ENCODE measurements at places on chromosomes 11 and 22.

- no peak for DNase-seq
Observed at GRCh38 chr11:61805146-61805545, 11.7 kb downstream of the FADS1 start.

DNA sequence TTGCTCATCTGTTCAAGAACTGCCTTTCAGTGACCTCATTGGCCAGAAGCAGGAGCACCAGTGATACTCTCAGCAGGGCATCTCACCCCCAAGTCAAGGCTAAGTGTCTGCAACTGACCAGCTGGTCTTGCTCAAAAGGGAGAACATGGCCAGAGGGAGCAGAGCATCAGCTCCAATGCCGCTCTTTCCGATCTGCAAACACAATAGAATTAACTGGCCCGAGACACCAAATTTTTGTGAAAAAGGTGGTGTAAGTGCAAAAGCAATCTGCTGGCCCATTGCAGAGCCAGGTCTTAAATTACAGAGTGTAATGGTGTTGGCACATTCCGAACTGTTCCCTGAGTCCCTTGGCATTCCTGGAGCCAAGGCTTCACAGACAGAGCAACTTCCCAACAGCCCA lies 97.0 kb downstream of the PKNOX2 start:
- no peak for DNase-seq

- no peak for DNase-seq
Observed at GRCh38 chr11:67311051-67311555, 7.8 kb downstream of the SSH3 start.

DNA sequence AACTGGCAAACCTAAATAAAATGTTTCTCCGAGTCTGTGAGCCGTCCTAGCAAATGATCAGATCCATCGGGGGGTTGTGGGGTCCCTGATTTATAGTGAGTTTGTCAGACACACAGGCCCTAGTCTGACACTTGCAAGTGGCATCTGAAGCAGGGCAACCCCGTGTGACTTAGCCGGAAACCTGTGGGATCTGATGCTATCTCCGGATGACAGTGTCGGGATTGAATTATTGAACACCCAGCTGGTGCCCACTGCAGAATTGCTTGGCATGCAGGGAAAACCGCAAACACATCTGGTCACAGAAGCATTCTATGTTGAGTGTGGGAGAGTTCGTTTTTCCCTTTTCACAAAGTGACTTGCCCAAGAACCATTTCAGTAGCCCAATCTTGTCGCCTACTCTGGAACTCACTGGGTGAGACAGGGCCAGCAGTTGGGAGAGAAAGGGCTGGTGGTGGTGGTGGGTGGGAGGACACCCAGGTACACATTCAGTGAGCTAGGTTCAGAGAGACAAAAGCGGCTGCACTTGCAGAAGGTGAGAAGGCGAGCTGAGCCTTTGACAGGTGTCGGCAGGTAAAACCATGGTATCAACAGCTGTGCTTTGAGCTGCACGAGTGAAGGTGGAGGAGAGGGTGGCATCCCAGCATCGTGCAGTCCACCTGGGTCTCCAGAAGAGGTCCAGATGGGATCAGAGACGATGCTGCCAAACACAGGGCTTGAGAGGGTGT lies 33.7 kb upstream of the B3GAT1 start:
- DNase-seq, result no peak

DNA sequence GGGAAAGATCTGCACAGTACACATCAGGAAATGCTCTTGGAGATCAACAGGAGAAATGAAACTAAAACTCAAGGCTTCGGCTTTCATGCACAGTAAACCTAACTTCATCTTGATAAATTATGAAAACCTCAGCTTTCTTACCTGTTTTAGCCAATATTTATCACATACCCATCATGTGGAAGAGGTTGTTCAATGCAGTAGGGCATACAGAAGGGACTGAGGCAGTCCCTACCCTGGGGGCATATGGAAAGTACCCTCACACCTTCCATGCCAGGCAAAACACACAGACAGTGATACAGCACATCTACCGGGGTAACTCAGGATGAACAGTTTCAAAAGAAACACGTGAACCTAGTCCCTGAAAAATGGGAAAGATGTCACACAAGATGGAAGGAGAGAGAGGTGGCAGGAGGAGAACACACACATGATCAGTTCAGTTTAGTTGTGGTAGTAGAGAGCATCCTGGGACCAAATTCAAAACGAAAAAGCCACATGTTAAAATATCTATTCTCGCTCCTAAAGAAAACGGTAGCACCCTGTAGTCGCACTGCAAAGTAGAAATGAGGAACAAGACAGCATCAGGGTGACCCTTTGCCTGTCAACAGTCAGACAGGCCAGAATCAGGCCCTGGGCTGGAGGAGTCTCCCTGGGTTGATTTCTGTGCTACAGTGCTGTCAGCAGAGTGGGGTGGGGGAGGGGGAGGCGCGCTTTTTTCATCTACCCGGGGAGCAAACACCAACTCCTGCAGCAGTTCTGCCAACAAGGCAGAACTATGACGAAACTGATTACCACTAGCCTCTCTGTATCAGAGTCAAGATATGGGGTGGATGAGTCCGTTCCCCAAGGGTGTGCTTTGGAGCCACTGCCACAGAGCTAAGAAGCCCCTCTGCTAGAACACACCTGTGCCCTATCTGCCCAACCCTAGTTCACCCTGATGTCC lies 1.3 kb downstream of the HIRA start:
- DNase-seq, result peak; percentile 64

GRCh38 chr11:58615559-58615958 lies 6.9 kb upstream of the CNTF start:
- DNase-seq, result no peak

DNA sequence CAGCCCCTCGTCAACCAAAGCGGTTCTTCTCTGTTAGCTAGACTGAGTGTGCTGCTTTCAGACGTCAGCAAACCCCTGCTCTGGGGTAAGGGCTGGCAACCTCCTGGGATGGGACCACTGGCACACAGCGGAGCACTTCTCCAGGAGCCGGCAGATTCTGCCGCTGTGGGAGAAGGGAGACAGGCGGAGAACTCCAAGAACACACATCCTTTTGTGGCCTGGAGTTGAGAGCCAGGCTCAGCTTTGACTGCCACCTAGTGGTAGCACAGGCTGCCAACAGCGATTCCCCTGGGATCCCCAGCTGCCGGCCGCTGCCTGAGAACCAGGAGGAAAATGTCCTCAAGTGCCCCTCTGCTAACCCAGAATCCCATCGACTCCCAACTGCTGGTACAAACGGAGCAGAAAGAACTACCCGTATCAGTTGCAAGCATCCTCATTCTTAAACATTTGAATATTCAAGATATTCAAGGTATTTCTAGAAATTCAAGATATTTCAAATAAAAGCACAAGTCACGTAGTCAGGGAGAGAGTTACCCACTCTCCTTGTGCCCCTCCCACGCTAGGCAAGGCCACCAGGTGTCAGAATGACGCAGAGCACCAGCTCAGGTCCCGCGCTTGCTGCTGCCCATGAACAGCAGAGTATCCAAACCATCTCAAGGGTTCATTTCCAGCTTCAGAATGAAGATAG lies 4.9 kb downstream of the LTO1 start:
- peak; percentile 80 for DNase-seq

DNA sequence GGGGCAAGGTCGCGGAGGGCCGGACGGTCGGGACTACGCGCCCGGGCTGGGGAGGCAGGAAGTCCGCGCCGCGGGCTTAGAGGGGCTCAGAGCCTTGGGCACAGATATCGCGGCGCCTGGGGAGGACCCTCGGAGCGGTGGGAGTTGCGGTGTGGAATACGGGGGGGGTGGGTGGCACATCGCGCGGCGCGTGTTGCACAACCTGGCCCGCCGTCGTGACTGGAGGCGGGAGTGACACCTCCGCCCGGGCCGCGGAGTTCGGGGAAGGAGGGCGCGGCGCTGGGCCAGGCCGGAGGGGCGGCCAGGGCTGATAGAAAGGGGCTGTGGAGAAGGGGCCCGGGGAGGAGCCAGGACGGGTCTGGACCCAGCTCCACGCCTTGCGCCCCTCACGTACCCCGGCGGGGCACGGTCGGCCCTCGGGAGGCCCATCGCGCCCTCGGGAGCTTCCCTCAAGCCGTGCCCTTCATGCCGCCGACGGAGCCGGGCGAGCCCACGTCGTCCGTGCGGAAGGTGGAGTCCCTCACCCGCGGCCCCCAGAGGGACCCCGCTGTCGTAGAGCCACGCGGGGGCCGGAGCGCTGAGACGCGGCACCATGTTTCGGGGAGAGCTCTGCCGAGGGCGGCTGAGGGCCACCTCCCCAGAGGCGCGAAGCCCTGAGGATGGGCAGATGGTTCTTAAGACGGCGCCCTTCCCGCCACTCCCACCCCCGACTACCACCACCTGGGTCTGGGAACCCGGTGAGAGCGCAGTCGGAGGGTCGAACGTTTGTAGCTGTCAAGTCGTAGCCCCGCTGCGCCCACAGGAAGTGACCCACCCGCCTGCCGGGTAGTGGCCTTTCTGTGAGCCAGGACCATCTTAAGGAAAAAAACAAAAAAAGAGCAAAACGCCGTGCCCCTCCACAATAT lies 729 bp downstream of the IL17RA start:
- DNase-seq, result no peak

DNA sequence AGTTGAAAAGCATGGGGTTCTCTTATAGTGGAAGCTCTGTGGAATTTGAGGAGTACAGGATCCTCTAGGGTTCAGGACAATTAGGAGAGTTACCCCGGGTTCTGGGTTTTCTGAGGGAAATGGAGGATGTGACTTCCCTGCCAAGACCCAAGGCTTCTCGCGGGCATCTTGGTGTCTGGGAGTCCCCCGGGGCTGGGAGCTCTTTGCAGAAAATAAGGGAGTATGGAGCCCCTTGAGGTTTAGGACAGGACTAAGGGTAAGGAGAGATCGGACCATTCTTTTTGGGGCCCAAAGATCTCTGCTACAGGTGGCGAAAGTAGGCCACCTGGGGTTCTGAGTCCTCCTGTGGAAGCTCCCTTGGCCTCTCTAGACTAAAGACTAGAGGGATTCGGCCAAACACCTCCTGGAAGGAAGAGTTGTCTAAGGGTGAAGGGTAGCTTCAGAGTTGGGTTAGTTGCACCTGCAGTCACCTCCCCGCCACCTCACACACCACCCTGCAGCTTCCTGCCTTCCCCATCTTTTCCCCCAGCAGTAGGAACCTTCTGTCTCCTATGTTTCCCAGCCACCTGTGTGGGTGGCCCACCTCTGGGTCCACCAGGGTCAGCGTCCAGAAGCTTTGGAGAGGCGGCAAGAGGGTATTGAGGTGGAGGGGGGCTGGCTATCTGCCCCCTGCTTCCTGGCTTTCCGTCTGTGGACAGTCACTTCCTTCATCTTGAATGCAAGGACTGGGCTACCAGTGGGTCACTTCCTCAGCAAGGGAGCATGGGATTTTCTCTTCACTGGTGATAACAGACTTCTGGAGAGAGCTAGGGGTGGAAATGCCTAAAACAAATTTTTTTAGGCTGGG lies 908 bp downstream of the LIMK2 start:
- DNase-seq, result no peak

GRCh38 chr11:116853461-116854073 lies 16.1 kb upstream of the APOA1 start:
- DNase-seq, result peak; percentile 88

GRCh38 chr11:45801723-45802315 lies 3.1 kb upstream of the SLC35C1 start:
- DNase-seq, result no peak

- no peak for DNase-seq
Observed at GRCh38 chr11:47350315-47350714, 2.2 kb downstream of the MYBPC3 start.

DNA sequence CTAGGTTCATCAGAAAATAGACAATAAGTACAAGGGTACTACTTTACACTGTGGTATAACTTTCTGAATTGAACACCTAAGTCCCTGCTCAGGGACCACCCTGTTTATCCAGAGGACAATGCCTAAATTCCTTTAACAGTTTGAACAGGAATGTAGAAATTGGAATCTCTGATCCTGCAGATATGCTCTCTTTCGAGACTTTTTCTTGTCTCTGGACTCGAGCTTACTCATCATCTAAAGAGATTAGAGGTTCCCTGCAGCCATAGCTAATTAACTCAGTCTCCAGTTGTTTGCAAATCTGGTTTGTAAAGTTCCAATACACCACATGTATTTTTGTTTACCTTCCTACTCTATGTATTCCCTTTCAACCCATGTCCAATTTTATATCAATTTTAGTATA lies 1.0 kb downstream of the HOATZ start:
- no peak for DNase-seq

DNA sequence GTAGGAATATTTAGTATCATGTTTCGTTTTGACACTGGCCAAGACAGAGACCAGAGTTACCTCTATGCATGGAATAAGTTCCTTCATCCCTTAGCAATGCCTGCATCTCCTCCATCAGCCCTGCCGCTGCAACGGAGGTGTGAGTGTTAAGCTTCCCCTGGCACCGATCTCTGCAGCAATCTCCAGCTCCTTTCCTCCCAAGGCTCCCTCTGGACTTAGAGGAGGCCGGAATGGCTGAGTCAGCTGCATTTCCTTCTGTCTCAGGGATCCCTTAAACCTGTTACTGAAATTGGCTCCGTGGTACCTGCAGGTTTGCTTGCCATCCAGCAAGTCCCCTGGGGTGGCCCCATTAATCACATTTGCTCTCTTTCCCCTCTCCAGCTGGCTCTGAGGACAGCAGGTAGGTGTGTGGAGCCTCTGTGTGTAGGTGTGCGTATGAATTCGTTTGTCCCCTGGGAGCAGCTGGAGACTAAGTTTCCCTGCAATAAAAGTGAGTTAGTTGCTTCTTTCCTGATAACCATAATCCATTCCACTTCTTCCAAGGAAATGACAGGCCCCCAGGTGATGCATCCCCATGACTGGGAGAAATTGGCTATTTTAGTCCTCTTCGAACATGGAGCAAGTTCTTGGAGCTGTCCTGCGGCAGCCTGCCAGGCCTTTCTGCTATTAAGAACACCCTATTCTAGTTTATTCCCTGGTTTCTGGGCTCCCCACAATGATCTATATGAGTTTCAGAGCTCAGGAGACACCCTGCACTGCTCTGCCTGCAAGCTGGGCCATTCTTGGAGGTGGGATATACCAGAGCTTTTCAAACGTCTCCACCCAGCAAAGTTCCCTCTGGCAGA lies 457.2 kb upstream of the CADM1 start:
- no peak for DNase-seq

DNA sequence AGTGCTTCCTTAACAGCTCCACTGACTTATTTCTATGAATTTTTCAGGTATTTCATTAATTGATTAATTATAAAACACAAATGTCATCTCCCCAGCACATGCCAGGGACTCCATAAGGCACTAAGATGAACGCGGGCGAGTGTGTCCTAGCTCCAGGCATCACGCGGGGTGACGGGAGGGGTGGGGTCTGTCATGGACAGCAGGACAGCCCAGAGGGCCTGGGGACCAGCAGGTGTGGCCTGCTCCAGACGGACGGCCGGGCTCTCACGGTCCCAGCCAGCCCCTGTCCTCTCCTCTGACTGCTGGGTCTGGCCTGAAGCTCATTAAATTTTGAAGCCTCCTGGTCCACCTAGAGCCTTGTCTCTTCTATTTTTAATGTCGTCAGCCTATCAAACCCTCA lies 531.1 kb downstream of the BRD1 start:
- DNase-seq, result no peak

- peak; percentile 90 for DNase-seq
Observed at GRCh38 chr11:131674051-131674755, 303.8 kb downstream of the NTM start.
